WTC11 (cell line): ENCODE measurements at places on chromosomes 13 and 19. TPM values are rescaled to one million over a fixed set of nuclear protein-coding genes. Genes with fewer than 3 reads are reported as not detected.
A peak's percentile ranks its signal among the peaks of the same experiment; 100 is the strongest.

GRCh38 chr19:17077447-17078028, 2.0 kb downstream of the MYO9B start:
- H3K4me3 ChIP-seq, result peak overlapping the region; percentile 98
- H3K27me3 ChIP-seq, result peaks cover 2% of the 10 kb centered on the region; the same call in 1 of the 2 replicates
- H3K4me1 ChIP-seq, result peaks cover 59% of the 10 kb centered on the region
- peaks cover 7% of the 10 kb centered on the region for H3K36me3 ChIP-seq
- H3K27ac ChIP-seq, result peak overlapping the region; percentile 2; the same call in 1 of the 2 replicates
- DNase-seq, result no peak

CD22 gene
- total RNA-seq, result 0.28 to 1.1 TPM (median 0.55 TPM) in 3 replicates

DOHH gene
- 16.9 to 22.2 TPM (median 18.3 TPM) in 3 replicates for total RNA-seq

- H3K4me1 ChIP-seq, result peaks cover 11% of the 10 kb centered on the region
- H3K4me3 ChIP-seq, result no peak overlapping the region
- no peaks in the 10 kb centered on the region; the same call in 1 of the 2 replicates for H3K36me3 ChIP-seq
- DNase-seq, result no peak
- H3K27ac ChIP-seq, result no peak overlapping the region
These were observed 4.0 kb downstream of the MCF2L start for GRCh38 chr13:112972867-112973576.

GRCh38 chr13:48731957-48732569, 78.3 kb downstream of the CYSLTR2 start:
- peaks cover 29% of the 10 kb centered on the region for H3K4me1 ChIP-seq
- DNase-seq, result peak; percentile 73
- H3K27ac ChIP-seq, result no peak overlapping the region
- no peaks in the 10 kb centered on the region for H3K36me3 ChIP-seq

- H3K27me3 ChIP-seq, result no peaks in the 10 kb centered on the region
- H3K36me3 ChIP-seq, result no peaks in the 10 kb centered on the region
- H3K27ac ChIP-seq, result no peak overlapping the region
- H3K4me3 ChIP-seq, result no peak overlapping the region
- H3K4me1 ChIP-seq, result no peaks in the 10 kb centered on the region
- no peak for DNase-seq
These were observed 149.1 kb downstream of the NUFIP1 start for GRCh38 chr13:44840131-44840530.

DNA sequence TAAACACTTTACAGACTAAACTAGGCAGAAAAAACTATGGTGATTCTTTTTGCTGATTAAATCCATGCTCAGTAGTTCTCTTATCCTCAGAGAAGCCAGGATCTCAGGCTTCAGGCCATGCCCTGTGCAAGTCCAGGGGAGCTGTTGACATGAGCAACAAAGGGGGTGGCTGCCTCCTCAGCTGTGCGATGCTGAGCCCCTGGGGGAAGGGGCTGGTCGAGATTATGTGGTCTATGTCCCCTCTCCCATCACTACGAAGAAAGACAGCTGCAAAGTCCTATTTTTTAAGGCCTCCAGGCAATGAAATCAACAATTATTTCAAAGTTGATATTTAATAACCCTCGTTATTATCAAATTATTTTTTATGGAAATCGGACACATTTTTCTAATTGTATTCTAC, 37.0 kb downstream of the IRS2 start:
- H3K27ac ChIP-seq, result no peak overlapping the region
- no peak for DNase-seq
- no peaks in the 10 kb centered on the region for H3K27me3 ChIP-seq
- H3K4me1 ChIP-seq, result peaks cover 25% of the 10 kb centered on the region
- H3K4me3 ChIP-seq, result no peak overlapping the region

PCSK4 gene
- total RNA-seq, result 18.6 to 22.4 TPM (median 21.5 TPM) in 3 replicates

- no peaks in the 10 kb centered on the region for H3K4me1 ChIP-seq
- H3K27me3 ChIP-seq, result no peaks in the 10 kb centered on the region
- H3K36me3 ChIP-seq, result no peaks in the 10 kb centered on the region
- DNase-seq, result no peak
- no peak overlapping the region for H3K27ac ChIP-seq
These were observed 100.4 kb downstream of the SLC10A2 start for GRCh38 chr13:102965802-102966201.

DNA sequence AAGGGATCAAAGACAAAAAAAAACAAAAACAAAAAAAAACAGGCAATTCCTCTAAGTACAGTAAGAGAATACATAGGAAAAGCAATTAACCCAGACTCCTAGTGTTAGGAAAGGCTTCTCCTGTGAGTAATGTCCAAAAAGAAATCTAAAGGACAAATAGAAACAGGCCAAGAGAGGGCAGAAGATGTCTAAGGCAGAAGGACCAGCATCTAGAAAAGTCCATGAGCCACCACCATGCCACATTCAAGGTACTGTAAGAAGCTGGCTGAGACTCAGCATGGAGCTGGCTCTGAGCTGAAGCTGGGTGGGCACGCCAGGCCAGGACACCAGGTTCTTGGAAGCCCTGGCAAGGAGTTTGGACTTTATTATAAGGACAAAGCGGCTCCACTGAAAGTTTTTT, 118.1 kb upstream of the FRY start:
- no peak for DNase-seq
- no peaks in the 10 kb centered on the region for H3K36me3 ChIP-seq
- H3K4me1 ChIP-seq, result peaks cover 4% of the 10 kb centered on the region; the same call in 1 of the 2 replicates
- no peaks in the 10 kb centered on the region for H3K27me3 ChIP-seq
- H3K4me3 ChIP-seq, result no peak overlapping the region

GRCh38 chr13:111943229-111943795, 123.6 kb upstream of the SOX1 start:
- DNase-seq, result no peak
- H3K4me3 ChIP-seq, result no peak overlapping the region
- H3K27ac ChIP-seq, result no peak overlapping the region
- H3K36me3 ChIP-seq, result no peaks in the 10 kb centered on the region

DNAAF3 gene
- total RNA-seq, result 4.0 to 5.9 TPM (median 5.6 TPM) in 3 replicates

ASF1B gene
- total RNA-seq, result 37.1 to 40.4 TPM (median 38.4 TPM) in 3 replicates

DNA sequence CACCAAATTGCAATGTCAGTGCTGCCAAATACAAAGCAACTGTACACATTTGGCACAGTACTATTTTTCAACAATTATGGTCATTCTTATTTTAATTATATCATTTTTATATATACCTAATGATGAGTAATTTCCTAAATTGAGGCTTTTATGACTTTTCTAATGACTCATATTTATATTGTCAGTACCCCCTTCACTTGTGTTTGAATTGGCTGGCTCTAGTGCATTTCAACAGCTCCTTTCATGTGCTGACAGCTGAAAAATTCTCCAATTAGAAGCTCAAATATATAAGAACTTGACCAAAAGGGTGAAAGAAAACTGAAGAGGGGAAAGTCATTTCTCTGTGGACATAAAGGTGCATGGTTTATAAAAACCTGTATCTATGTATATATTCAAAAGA, 263.3 kb downstream of the SLITRK1 start:
- H3K36me3 ChIP-seq, result peaks cover 10% of the 10 kb centered on the region
- DNase-seq, result no peak
- no peak overlapping the region for H3K27ac ChIP-seq
- H3K4me3 ChIP-seq, result no peak overlapping the region
- H3K27me3 ChIP-seq, result no peaks in the 10 kb centered on the region

- no peak overlapping the region for H3K27ac ChIP-seq
- H3K4me3 ChIP-seq, result no peak overlapping the region
- no peaks in the 10 kb centered on the region for H3K27me3 ChIP-seq
- DNase-seq, result no peak
These were observed 14.3 kb upstream of the PLPP2 start for GRCh38 chr19:305240-306150.

ZNF560 gene
- total RNA-seq, result 4.4 to 5.8 TPM (median 4.9 TPM) in 3 replicates

GRCh38 chr13:110641055-110642015, 26.0 kb downstream of the NAXD start:
- H3K4me1 ChIP-seq, result peaks cover 4% of the 10 kb centered on the region
- H3K4me3 ChIP-seq, result no peak overlapping the region
- DNase-seq, result no peak

CLDN10 gene
- total RNA-seq, result 24.7 to 29.6 TPM (median 29.5 TPM) in 3 replicates

YIF1B gene
- 83.3 to 92.5 TPM (median 90.1 TPM) in 3 replicates for total RNA-seq

DNA sequence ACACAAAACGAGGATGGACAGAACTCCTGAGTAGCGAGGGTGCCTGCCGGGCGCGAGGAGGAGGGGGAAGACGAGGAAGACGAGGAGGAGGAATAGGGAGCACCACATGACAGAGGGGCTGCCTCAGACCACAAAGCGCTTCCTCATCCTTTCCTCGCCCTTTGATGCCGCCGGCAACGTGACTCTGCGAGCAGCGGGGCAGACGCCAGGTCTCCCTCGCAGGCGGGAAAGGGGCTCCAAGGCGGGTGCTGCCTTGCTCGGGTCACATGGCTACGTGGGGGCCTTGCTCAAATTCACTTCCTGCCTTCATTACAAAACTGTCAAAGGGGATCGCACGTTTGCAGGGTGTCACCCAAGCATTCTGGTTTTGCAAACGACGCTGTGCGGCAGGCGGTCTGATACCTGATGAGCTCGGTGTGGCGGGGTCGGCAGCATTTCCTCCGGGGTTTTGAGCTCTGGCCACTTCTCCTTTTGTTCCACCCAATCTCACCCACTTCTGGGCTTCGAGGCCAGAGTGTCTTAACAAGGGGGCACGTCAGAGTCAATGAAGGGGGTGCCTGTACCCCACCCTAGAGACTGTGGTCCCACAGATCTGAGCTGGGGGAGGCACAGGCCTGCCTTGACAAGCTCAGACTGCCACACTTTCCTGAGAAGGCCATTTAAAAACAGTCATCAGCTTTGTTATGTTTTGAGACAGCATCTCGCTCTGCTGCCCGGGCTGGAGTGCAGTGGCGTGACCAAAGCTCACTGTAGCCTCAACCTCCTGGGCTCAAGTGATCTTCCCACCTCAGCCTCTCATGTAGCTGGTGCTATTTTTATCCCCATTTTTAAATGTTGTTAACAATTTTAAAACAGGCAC, 14.9 kb downstream of the MAP2K2 start:
- no peaks in the 10 kb centered on the region for H3K27me3 ChIP-seq
- H3K4me3 ChIP-seq, result no peak overlapping the region
- H3K27ac ChIP-seq, result no peak overlapping the region
- DNase-seq, result no peak
- H3K36me3 ChIP-seq, result peaks cover 76% of the 10 kb centered on the region
